ENCODE measurements at places on chromosomes 5 and 9. TPM values are rescaled to one million over a fixed set of nuclear protein-coding genes. Genes with fewer than 3 reads are reported as not detected.

NMUR2 gene
- not detected for total RNA-seq

SARDH gene
- 0.07 TPM for total RNA-seq

TMEM174 gene
- total RNA-seq, result not detected

RUSC2 gene
- 10.1 TPM for total RNA-seq

PPP2R2B gene
- total RNA-seq, result not detected

TRIM36 gene
- 2.5 TPM for total RNA-seq

PCSK5 gene
- total RNA-seq, result 13.3 TPM

SVEP1 gene
- total RNA-seq, result 0.89 TPM

GDA gene
- total RNA-seq, result 311 TPM

- DNase-seq, result no peak
Observed at GRCh38 chr9:113636165-113636564, 172.6 kb downstream of the RGS3 start.

DNA sequence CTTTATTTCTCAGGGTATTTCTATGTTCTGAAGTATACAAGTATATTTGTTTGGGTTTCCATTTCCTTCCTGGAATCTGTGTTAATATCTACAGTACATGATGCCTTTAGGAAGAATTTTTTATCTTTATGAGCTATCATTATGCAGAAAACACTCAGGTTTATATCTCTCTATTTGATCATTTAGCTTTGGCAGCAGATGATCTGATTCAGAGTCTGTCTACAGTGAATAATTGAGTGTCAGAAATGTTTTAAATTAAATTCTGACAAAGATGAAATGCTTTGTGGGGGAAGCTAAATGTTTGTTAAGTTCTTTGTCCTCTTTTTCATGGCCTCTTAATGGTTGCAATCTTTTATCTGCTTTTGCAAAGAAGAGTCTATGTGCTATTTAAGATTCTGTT is 2141.0 kb upstream of the ACO1 start:
- DNase-seq, result no peak

DNA sequence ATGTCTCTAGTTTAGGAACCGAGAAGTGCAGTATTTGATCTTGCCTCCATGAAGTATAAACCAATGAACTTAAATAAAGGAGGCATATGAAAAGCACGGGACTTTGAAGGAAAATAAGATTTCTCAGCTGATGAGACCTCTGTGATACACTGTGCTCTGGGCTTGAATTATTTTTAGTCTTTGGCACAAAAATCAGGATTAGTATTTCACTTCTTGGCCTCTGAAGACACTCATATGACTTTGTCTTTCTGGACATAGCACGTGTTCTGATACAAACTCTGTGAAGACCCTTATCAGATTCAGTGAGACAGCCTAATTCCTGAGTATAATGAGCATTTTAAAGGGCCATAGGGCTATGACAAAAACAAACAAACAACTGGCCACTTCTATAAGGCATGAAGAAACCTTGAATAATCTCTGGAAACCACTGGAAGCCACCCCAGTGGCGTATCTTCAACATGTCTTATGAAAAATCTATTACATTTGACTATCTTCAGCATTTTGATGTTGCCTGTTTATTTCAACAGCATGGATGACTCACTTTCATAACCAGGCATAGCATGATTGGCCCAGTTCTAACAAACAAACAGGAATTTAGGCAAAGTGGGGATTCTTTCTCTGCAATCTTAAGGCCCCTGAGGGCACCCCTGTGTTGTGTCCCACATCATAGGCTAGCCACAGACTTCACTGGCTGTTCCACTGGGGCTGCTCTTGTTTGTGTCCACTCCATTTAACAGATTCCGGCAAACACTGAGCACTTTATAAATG is 90.3 kb upstream of the ZNF462 start:
- DNase-seq, result peak; percentile 4

- DNase-seq, result no peak
Observed at GRCh38 chr9:91160599-91161464, 200.9 kb downstream of the AUH start.

DNA sequence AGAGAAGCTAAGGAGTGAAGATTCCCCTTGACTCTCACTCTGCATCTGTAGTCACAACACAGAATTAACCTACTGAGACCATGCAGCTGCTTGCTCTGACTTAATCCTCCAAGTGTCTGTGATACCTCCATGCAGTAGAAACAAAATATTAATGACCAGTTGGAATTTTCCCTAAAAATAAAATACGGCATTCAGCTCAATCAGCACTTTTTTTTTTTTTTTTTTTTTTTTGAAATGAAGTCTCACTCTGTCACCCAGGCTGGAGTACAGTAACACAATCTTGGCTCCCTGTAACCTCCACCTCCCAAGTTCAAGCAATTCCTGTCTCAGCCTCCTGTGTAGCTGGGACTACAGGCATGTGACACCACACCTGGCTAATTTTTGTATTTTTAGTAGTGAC is 48.4 kb downstream of the WDR41 start:
- no peak for DNase-seq

DNA sequence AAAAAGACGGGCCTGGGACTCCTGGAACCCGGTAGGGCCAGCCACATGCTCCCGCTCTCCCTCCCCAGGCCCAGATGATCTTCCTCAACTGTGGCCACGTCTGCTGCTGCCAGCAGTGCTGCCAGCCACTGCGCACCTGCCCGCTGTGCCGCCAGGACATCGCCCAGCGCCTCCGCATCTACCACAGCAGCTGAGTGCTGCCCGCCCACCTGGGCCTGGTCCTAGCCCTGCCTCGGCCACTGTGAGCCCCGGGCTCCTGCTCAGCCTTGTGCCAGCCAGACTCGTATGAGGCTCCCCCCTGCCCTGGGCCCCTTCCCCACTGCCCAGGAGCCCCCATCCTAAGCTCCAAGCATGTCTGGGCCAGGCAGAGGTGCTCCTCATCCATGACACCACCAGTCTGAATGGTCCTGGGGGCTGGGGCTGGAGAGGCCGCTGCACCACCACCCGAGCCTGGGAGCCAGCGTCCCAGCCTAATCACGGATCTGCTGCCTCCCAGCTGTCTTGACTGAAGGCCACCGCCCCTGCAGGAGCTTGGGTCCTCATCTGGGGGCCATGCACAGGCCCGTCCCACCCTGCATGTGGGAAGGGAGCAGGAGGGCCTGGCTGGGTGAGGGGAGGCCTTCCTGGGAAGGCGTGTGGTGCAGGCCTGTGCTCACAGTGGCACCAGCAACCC is 51.5 kb downstream of the LRSAM1 start:
- DNase-seq, result no peak

DNA sequence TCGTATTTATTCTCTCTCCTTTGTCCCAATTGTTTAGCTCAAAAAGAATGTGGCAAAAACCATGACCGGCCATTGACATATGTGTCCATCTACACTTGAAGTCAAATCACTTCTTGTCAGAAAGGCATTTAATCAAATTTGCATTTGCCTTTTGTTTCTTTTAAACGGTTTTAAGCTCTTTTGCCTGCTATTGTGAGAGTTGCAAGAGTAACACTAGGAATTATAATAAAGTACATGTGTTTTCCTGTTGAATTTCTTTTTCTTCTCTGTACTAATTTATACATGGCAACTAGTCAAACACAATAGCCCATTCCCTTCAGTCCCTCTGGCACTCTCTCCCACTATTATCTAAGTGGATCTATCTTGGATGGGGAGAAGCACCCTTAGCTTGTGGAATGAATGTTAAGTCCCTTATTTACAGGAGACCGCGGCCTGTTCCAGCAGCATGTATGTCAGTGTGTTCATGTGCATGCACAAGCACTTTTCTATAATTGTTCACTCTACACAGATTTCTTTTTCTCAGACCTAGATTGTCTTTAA is 3.2 kb downstream of the ADAMTSL1 start:
- no peak for DNase-seq

DNA sequence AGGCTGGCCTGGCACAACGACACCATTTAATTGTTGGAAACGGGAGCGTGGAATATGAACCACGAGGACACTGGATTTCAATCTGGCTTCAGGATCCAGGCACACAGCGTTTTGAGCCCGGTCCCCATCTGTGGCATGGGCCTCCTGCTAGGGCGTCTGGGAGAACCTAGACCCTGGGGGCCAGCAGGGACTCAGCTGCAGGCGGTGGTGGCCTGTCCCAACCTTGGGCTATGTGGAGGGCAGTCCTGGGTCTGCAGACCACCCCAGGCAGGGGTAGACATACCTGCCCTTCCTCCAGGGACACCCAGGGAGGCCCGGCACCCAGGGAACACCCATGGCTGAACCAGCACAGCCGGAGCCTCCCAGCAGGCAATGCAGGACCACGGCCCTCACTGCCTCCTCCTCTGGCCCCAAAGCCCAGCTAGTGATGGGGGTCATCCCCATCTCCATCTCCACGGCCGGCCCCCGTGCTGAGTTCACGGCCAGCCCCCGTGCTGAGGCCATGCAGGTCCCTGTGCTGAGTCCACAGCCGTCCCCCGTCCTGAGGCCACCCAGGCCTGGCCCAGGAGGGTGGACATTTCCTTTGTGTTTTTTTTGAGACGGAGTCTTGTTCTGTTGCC is 18.5 kb upstream of the UBAC1 start:
- DNase-seq, result no peak

- DNase-seq, result no peak
Observed at GRCh38 chr9:126508928-126509327, 104.8 kb upstream of the LMX1B start.

DNA sequence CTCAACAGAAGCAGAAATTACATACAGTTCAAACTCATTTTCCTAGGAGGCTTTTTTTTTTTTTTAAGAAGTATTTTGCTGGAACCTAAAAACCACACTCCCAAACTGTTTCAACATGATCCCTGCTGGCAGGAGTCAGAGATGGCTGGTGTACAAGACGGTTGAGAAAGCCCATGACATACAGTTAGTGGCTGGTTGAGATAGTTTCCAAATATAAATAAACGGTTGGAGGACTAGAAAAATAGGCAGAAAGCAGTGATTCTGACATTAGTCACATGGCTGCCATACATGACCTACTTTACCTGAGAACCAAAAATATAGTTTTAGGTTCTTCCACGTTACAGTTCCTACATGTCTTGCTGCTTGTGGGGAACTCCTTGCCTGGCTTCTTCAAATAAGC is 31.7 kb upstream of the BASP1 start:
- DNase-seq, result no peak

DNA sequence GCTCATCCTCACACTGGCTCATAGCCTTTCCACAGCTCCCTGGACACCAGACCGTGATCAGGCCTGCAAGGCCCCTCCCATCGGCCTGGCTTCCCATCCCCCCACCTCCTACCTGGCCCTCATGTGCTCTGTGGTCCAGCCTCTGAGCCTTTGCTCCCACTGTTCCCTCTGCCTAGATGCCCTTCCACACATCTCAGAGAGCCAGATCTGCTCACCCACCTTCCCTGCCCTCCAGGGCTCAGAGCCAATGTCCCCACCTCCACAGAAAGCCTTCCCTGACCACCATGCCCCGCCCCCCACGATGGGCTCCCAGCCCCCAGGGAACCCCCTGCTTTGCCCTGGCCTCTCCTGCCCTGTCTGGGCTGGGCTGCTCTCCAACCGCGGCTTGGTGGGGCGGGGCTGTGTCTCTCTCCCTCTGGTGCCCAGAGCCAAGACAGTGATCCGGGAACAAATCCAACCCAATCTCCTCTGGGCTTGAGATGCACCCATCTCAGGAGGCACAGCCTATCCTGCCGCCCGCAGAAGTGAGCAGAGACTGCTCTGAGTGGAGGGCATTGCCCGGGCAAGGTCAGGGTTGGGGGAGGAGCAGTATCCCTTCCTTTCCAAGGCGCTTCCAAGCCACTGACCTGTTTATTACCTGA is 1.6 kb downstream of the NINJ1 start:
- no peak for DNase-seq

DNA sequence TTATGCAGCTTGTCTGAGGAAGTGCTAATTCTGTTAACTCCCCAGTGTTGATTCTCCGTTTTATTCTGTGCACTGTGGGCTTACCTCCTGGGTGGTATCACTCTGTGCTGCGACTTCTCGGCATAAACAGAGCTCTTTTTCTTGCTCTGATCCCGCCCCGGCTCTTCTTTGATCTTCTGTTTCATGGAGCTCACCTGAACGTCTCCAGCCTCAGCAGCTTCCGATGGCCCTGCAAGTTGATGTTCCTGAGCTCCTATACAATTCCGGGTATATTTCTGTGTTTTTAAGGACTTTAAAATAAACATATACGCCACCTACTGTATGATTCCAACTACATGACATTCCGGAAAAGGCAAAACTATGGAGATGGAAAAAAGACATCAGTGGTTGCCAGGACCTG is 110.8 kb downstream of the TENT4A start:
- DNase-seq, result no peak

- DNase-seq, result no peak
Observed at GRCh38 chr5:1435369-1435768, 9.9 kb downstream of the SLC6A3 start.

GRCh38 chr5:176486189-176486757 is 38.1 kb downstream of the FAF2 start:
- DNase-seq, result no peak

DNA sequence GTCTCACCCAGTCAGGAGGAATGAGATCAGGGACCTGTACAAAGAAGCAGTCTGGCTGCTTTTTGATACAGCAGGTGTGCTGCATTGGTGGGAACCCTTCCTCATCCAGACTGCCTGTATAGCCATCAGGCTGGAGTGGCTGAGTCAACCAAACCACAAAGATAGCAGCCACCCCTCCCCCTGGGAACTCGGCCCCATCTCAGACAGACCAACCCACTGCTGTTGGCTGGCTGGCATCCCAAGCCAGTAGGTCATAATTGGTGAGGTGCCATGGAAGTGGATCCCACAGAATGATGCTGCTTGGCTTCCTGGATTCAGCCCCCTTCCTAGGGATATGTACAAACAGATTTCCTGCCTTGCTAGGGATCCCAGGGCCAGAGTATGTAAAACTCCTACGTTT is 60.9 kb downstream of the YTHDC2 start:
- DNase-seq, result no peak

- no peak for DNase-seq
Observed at GRCh38 chr5:78626009-78626571, 22.5 kb downstream of the LHFPL2 start.

DNA sequence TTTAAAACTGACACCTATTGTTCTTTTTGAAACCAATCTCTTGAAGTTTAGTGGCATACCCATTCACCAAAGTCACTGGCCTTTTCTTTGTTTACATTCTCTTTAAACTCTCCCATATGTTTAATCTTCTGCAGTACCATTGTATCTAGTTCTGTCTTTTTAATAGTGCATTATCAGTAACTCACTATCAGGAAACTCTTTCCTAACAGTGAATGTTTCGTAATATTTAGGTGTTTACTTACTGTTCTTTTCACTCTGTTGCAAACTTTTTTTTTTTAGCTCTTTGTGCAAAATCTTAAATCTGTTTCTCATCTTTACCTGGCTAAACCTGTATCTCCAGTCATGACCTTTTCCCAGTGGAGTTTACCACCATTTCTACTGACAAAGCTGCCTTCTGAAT is 17.2 kb downstream of the SMAD5 start:
- DNase-seq, result no peak

- no peak for DNase-seq
Observed at GRCh38 chr5:101991486-101991885, 304.6 kb downstream of the SLCO4C1 start.

- DNase-seq, result no peak
Observed at GRCh38 chr9:127417131-127418036, 6.8 kb upstream of the ZNF79 start.
